ENCODE measurements at places on chromosomes 11 and 22. TPM values are rescaled to one million over a fixed set of nuclear protein-coding genes. Genes with fewer than 3 reads are reported as not detected.

Gene C22orf15
- not detected for total RNA-seq

Gene TNNI2
- total RNA-seq, result not detected

Gene CFAP300
- 1.6 TPM for total RNA-seq

Gene ARHGAP20
- 6.8 TPM for total RNA-seq
